Stimulated activated CD4-positive, alpha-beta T cell treated with anti-CD3 and anti-CD28 coated beads, Interleukin-1b, Interleukin-23, amount 100 ng/mL, for 1 hour (primary cell): ENCODE measurements at places on chromosomes 4 and X.

DNA sequence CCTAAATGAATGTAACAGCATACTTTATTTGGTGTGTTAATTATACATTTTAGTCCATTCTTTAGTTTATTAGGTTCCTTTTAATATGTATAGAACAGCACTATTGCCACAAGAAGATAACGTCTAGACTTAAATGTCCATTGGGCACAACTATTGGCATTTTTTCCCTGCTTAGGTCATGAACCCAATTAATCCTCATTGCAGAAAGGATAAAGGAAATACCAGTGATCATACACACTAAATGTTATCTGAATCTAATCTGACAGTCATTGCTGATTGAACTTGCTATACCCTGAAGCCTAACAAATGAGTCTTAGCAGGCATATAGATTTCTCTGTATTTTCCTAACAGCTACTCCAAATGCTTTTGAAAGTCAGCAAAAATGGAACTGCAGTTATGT lies 2250.0 kb upstream of the AGA start:
- DNase-seq: no peak

DNA sequence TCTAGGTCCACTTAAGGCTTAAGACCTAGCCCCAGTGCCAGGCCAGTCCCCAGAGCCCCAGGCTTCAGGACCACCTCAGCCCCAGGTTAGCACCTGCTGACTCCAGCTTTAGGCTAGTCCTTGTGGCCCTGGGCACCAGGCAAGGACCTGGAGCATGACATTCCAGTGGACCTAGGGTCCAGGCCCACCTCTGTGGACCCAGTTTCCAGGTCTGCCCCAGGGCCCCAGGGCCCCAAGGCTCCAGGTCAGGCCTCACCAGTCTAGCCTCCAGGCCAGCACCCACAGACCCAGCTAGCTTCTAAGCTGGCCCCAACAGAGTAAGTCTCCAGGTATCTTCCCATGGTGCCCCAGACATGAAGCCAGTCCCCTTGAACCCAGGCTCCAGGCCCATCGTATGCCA lies 97.5 kb downstream of the QRFPR start:
- no peak for DNase-seq

DNA sequence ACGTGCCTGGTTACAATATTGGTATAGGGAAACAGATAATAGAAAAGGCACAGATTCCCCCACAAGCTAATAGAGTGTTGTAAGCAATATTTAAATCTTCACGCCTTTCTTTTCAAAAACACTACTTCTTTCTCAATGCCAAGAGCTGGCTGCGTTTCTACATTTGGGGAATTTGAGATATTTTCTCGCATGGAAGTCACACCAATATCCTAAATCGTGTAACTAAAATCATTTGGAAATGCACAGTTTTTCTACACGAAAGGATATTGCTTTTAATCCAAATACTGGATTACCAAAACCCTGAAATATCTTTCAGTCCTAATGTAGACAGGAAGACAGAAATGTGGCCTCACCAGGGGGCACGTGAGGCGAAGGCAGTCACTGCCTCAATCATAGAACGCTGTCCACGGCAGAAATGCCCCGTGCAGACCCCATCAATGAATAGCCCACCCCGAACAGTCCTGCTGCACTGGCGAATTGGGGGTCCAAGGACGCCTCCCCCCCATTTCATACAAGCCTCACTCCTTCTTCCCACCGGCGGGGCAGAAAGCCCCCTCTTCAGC lies 106.6 kb downstream of the NSUN7 start:
- DNase-seq: no peak

GRCh38 chr4:108030332-108030731 lies 40.6 kb downstream of the HADH start:
- DNase-seq: peak; percentile 43

DNA sequence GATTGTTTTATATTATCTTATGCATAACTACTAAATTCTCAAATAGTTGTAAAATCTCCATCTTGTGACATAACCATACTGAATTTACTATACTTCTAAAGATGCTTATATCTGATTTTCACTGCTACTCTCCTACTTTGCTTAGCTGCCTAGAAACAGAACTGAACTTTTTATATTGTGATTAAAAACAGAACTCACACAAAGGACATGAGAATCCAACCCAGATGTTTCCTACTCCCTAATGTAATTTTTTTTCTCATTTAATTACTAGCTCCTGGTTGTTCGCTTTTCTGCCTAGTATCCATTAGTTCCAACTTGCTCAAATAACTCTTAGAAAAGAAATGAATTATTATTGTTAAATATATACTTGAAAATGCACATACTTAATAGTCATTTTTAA lies 283.5 kb upstream of the ACTRT1 start:
- no peak for DNase-seq

GRCh38 chrX:6228720-6229119 lies at the start of gene NLGN4X:
Gene NLGN4X, minus strand, starts transcription at chrX:6228867. Its CDS starts 77,401 bp downstream, at chrX:6151466.
- DNase-seq: no peak

DNA sequence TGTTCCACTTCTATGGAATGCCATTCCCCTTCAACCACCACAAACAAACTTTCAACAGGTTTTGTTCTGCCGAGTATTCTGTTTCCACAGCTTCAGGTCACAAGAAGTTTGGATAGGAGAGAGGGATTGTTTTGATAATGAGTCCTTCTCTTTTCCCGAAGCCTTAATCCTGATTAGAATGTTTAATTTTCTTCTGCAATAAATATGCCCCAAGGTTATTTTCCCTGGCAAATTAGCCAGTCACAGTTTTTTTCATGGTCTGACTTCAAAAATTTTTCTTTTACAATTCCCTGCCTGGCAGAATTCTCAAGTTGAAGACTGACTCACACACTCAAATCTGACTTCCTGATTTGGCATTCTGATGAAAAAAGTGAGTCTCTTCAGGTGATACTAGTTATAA lies 33.1 kb upstream of the EDNRA start:
- no peak for DNase-seq
